ENCODE measurements at places on chromosomes 13 and 19. TPM values are rescaled to one million over a fixed set of nuclear protein-coding genes. Genes with fewer than 3 reads are reported as not detected.

DNA sequence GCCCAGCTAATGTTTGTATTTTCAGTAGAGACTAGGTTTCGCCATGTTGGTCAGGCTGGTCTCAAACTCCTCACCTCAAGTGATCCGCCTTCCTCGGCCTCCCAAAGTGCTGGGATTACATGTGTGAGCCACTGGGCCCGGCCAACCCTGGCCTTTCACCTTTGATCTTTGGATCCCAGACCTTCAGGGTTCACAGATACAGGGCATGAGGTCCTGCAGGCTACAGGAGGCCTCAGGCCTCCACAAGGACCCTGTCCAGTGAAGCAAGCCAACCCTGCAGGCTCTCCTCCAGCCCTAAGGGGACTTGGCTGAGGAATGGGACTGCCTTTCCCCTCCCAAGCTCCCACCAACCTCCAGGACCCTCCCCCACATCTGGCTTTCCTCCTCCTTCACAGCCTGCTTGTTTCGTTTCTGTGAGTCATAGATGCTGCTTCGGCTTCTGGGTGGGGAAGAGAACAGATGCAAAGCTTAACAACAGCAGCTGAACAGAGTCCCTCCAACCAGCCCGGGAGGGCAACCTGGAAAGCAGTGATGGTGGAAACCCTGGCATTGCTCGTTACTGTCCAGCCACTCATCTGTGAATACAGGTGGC, 11.8 kb downstream of the ARHGEF18 start:
- DNase-seq = no peak

- DNase-seq = no peak
Measured at GRCh38 chr13:44651209-44651608, 75.1 kb upstream of the TSC22D1 start.

DNA sequence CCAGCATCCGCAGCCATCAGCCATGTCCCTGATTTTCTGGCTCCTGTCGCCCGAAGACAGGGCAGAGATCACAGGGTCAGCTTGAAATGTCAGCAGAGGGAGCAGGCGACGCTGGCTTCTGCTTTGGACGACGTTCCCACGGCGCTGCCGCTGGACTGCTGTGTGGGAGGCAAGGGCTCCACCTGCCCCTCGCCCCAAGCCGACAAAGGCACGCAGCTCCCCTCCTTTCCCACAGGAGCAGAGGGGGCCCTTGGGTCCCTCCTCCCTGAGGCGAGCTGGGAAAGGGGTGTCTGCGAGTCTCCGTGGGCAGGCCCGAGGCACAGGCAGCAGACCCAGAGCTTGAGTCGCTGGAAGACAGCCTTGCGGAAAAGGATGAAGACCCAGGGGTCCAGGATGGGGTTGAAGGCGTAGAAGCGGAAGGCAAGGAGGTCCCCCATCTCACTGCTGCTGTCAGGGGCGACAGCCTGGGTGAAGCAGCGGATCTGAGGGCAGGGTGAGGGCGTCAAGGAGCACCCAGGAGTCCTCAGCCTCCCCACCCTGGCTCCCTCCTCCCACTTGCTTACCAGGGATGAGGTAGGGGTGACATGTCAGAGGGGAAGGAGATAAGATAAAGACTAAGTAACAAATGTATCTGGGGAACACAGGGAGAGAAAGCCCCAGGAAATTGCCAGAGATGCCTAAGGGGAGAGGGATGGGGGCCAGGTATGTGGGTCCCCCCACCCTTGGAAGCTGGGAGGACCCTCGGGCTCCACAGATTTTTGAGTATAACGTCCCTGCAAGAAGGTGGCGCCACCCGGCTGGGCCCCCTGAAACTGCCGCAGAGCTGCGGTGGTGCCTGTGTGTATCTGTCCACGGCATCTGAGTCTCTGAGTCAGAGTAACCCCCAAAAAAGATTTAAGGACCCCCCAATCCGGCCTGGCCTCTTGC, 3.4 kb downstream of the PTGIR start:
- DNase-seq = no peak

DNA sequence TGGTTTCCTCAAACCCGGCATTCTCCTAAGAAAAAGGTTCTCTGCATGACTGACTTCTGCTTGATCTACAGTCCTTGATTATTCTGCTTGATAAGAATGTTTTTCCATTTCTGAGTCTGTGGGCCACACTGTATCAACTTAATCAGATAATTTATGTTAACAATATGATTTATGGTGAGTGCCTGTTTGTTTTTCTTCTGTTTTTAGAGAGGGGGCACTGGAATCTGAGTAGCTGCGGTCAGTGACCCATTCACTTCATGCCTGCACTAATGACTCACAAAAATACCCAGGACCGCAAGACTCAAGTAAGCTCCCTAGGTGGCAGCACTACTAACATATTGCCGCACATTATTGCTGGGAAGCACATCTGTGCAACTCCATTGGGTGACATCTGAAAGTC, 542.3 kb upstream of the ATXN8OS start:
- no peak for DNase-seq

GRCh38 chr13:94292323-94292640, 187.2 kb downstream of the DCT start:
- no peak for DNase-seq

GRCh38 chr13:40181203-40181845, 485.1 kb downstream of the FOXO1 start:
- no peak for DNase-seq

DNA sequence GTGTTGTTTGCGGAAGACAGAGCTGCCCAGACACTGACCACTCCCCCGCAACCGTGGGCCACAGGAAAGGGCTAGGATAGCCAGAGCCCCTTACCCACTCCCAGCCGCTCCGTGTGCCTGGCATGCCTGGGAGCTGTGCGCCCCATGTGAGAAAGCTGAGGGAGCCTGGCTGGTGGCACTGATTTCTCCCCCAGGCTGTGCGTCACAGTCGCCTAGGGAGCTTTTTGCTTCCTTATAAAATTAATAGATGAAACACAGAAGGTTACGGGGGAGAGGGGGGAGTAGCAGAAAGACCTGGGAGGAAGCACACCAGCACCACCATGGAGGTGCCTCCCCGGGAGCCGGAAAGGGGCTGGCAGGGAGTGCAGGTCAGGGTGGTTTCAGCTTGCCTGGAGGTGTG, 24.7 kb downstream of the DPF1 start:
- no peak for DNase-seq

DNA sequence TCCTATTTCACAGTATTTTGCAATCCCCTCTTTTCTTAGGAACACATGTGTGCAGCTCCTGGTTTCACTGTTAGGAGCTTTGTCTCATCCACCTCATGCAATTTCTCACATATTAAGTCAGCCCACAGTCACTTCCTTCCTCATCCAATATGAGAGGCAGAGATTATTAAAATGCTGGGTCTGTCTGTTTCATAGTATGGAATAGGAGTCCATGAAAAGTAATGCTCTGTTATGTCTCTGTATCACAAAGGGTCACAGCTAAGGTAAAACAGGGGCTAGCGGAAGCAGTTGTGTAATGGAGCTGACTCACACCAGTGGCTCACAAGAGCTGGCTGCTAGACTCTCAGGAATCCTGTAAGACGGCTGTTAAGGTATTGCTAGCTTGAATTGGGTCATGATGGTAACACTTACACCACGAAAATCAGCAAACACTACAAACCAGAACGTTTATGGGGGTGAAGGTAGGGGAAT, 216.5 kb downstream of the EFNB2 start:
- DNase-seq = no peak

DNA sequence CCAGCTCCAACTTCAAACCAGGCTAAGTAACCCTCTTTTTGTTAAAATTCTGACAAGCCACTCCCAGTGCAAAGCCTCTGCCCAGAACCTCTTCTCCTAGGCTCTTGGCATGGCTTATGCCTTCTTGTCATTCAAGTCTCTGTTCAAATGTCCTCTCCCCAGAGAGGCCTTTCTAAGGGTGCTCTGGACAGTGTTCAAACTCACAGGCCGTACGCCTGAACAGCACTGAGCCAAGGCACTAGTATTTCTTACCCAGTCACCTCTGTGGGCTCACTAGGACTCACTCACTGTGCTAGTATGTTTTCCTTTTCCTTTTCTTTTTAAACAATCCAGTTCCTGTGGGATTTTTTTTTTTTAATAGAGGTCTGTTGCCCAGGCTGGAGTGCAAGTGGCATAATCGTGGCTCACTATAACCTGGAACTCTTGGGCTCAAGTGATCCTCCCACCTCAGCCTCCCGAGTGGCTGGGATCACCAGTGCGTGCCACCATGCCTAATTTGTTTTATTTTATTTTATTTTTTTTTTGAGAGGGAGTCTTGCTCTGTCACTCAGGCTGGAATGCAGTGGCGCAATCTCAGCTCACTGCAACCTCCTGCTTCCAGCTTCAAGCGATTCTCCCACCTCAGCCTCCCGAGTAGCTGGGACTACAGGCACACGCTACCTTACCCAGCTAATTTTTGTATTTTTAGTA, 2.3 kb upstream of the ASF1B start:
- no peak for DNase-seq

GRCh38 chr19:48372904-48373303, 8.7 kb downstream of the SYNGR4 start:
- no peak for DNase-seq

DNA sequence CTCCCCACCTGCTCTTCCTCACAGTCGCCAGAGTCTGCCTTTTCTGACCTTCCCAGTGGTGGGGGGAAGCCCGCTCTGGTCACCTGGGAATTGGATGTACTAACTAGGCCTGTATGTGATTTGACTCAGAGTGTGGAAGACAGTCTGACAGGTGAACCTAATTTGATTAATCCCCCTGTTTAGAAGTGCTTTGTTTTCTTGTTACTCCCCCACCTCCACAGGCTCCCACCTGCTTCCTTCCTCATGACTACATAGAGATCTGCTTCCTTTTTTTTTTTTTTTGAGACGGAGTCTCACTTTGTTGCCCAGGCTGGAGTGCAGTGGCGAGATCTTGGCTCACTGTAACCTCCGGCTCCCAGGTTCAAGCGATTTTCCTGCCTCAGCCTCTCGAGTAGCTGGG, 44.0 kb downstream of the COG3 start:
- no peak for DNase-seq

GRCh38 chr13:24272452-24273161, 36.8 kb upstream of the C1QTNF9 start:
- no peak for DNase-seq

GRCh38 chr13:75790198-75790970, 154.3 kb downstream of the LMO7 start:
- no peak for DNase-seq

DNA sequence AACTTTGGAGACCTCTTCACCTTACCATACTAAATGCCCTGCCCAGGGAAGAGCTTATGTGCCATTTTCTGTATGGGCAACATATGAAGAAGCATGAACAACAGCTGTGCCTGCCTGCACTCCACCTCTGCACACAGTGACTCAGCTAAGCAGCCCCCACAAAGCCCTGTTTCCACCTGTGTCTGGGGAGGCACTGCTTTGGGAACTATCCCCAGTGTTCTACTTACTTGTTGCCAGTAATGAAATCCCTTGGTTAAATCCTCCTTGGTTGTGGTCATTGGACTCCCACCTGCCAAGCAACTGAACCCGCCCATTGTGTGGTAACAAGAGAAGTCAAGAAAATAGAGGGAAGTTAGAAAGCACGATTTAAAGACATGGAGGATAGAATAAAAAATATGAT, 84.6 kb downstream of the NALCN start:
- DNase-seq = no peak

DNA sequence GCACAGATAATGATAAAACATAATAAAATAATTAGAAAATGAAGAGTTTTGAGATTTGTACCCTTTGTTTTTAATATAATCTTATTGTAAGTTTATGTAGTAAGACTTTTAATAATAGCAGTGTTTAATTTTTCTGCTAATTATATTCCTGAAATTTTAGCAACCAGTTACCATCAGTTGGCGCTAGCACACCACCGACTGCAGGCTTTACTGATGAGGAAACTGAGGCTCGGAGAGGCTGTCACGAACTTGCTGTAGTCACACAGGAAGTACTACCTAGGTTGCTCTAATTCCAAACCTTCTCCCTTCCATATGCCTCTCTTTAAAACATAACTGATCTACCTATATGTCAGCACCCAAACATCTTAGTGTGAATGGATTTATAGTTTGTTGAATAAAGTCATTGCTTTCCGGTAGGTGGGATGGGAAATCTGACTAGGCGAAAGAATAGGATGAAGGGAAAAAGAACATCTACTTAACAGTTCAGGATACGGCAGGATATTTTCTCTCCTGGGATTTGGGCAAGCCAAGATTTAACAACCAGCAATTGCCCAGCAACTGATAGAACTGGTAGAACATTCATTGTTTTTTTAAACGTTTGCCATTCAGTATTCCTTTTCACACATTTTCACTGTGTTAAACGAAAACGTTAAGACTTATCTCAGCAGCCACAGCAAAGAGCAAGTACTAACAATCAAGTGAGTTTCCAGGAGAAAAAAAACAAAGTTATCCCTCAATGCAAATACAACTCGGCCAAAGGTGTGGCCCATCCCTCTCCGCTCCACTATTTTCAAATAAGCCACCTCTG, 822 bp upstream of the RFXAP start:
- no peak for DNase-seq

GRCh38 chr19:3357271-3357991, 9.0 kb upstream of the NFIC start:
- DNase-seq = no peak

- DNase-seq = peak; percentile 92
Measured at GRCh38 chr19:49929121-49929610, at the start of the genes ATF5 and NUP62. ATF5 (plus strand) TSS chr19:49929205; CDS start chr19:49930851, 1,646 bp downstream. NUP62 (minus strand) TSS chr19:49929504; CDS start chr19:49909807, 19,697 bp downstream.

DNA sequence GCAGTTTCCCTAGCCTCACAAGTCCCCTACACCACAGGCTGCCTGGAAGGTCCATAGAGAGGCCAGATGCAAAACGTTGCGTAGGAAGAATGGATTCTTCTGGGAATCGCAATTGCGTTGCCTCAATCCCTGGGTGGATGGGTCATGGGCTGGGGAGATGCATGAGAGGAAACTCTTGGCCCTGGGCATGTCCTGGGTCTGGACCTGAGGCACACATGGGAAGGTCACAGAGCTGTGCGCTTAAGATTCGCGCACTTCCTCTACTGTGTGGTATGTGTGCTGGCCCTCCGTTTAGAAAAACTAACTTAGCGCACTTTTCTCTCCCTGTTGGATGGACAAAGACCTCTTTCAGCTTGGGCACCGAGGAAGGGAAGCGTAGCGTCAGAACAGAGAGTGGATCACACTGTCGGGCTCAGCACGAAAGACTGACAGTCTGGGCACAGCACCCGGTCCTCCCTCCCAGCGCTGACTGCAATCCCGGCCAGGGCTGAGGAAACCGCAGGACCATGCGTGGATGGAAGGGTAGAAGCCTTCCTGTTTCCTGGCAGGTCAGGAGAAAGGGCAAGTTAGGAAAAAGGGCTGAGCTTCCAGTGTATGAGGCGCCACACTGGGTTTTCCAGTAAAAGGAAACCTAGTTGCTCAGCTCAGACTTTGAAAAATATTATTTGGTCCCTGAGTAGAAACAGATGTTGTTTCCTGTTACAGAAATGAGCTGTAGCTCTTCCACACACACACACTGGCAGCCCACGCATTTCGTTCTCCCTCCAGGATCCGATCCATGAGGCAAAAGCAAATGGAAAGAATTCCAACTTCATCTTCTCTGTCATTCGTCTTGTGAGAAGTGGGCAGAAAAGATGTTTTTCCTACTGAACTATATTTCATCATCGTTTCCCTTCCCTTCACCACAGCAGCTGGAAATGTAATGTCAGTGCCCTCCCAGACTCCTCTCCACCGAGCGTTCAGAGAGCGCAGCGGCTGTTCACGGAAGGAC, 86.0 kb downstream of the ING1 start:
- peak; percentile 67 for DNase-seq

- no peak for DNase-seq
Measured at GRCh38 chr13:79448413-79448812, 32.5 kb upstream of the NDFIP2 start.

F7 gene
- not detected for total RNA-seq

ZNF600 gene
- total RNA-seq = 2.2 TPM

NLRP9 gene
- not detected for total RNA-seq

ZNF578 gene
- 0.38 TPM for total RNA-seq

KANK3 gene
- 9.1 TPM for total RNA-seq

ACER1 gene
- total RNA-seq = not detected

JSRP1 gene
- 107 TPM for total RNA-seq

Data from psoas muscle (tissue), 8 donors.